HEK293T (cell line): ENCODE measurements at places on chromosomes 13 and 19.

DNA sequence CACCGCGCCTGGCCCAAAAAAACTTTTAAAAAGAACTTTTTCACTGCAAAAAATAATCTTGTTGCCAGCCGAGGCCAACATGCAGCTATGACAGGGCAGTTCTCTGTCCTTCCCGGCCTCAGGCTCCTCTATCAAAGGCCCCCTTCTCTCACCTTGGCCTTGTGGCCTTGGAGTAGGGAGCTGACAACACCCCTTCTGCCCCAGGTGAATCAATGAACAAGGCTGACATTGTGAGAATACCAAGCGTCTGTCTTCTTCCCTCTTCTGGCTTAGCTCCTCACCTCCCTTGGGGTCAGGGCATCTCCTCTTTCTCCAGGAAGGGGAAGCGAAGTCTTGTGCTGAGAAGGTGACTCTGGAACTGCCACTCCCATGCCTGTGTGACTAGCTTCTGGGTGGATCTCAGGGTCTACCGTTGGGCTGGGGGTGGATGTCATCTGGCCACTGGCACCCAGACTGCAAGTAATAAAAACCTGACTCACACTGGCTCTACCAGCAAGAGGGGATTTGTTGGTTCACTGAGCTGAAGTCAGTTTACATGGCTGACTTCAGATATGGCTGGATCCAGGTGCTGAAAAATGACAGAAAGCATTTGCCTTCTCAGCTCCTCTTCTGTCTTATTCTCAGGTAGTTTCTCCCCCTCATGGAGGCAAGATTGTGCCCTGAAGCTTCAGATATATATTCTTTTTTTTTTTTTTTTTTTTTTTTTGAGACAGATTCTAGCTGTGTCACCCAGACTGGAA is 6.3 kb downstream of the C19orf38 start:
- DNase-seq: no peak

DNA sequence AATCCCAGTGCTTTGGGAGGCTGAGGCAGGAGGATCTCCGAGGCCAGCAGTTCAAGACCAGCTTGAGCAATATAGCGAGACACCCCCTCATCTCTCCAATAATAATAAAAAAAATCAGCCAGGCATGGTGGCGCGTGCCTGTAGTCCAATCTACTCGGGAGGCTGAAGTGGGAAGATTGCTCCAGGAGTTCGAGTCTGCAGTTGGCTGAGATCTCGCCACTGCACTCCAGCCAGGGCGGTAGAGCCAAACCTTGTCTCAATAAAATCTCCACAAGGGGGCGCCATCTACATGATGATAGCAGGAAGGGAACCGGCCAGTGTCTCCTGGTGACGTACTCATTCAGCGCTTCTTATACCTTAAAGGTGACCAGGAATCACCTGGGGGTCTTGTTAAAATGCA is 13.6 kb upstream of the C5AR1 start:
- peak; percentile 76 for DNase-seq

- peak; percentile 10 for DNase-seq
Observed at GRCh38 chr13:39777527-39778061, 122.1 kb downstream of the COG6 start.

GRCh38 chr13:41259875-41260501 is 3.4 kb downstream of the MTRF1 start:
- DNase-seq: no peak

GRCh38 chr19:47402504-47402903 is 16.8 kb downstream of the MEIS3 start:
- DNase-seq: no peak

DNA sequence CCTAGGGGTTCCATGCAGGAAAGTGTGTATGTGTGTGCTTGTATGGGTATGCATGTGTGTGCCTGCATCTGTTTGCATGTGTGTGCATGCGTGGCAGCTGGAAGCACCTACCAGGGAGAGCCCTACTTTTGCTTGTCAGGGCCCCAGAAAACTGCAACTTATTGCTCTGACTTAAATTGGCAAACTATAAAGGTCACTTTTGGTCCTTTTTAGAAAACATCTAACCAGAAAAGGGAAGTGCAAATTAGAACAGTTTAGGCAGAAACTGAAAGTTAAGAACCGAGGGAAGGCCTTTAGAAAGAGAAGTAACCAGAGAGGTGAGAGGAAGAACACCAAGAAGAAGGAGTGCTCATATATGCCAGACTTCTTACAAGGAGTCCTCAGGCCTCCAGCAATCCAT is 32.5 kb downstream of the DLEU7 start:
- DNase-seq: no peak

- DNase-seq: no peak
Observed at GRCh38 chr19:6381030-6381750, 5.5 kb upstream of the PSPN start.
